ENCODE measurements at places on chromosomes 2 and 18.

GRCh38 chr2:12597610-12598009 is 119.1 kb upstream of the TRIB2 start:
- DNase-seq: no peak

DNA sequence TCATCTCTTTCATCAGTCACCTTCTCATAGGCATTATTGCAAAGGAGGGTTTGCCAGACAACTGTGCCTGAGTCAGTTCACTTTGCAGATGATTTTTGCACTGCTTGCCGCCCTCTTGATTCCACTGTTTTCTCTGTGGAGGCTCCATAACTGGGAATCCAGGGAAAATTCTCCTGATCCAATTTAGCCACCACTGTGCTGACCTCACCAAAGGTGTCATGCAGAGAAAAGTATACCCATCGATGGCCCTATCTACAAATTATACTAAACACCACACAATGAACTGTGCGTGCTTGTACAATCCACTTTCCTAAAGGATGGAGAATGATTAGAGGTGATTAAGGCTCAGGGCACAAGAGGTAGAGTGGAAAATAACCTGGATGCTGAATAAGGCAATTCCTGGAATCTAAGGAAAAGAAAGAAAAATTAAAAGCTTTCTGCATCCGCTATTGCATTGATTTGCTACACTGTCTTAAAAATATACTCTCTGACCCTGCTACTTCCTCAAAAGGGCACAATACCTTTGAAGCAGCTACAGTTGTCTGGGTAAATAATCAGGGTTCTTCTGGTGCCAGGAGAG is 409.4 kb downstream of the RIT2 start:
- DNase-seq: no peak

GRCh38 chr2:222739939-222740338 is 68.5 kb downstream of the MOGAT1 start:
- no peak for DNase-seq

- DNase-seq: no peak
Observed at GRCh38 chr2:100242476-100242875, 79.8 kb downstream of the LONRF2 start.

GRCh38 chr18:58533766-58534165 is 95.1 kb downstream of the ALPK2 start:
- no peak for DNase-seq

- no peak for DNase-seq
Observed at GRCh38 chr18:56188529-56189275, 449.7 kb downstream of the TXNL1 start.

- DNase-seq: no peak
Observed at GRCh38 chr2:6876309-6876708, 1.3 kb upstream of the RSAD2 start.

DNA sequence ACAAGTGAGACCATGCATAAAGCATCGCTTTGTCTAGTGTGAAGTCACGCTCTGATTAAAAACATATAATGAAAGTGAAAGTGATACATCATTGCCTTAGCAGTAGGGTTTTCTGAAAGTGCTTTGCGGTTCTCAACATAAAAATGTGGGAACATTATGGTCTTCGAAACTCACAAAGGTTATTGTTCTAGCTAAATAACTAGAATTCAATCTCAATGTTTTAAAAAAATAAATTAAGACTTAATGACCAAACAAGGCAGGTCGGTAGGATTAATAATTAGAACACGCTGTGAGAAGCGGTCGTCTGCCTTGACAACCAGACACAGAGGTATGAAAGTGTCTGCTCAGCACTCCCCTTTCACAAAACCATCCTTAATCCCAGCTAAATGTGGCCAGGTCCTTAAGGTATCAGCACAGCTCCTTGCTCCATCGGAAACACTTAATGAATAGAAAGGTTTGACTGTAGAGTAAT is 42.2 kb downstream of the KLHL14 start:
- no peak for DNase-seq

DNA sequence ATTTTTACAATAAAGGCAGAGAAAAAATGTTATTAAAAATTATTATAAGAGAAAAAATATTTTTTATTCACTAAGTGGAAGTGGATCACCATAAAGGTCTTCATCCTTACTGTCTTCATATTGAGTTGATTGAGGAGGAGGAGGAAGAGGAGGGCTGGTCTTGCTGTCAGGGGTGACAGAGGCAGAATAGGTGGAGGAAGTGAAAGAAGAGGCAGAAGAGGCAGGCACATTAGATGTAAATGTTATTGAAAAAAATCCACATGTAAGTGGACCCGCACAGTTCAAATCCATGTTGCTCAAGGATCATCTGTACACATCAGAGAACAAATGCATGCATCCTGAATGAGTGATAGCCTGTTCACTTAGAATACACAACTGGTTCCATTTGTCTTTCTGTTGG is 6.4 kb upstream of the SPATS2L start:
- DNase-seq: no peak

DNA sequence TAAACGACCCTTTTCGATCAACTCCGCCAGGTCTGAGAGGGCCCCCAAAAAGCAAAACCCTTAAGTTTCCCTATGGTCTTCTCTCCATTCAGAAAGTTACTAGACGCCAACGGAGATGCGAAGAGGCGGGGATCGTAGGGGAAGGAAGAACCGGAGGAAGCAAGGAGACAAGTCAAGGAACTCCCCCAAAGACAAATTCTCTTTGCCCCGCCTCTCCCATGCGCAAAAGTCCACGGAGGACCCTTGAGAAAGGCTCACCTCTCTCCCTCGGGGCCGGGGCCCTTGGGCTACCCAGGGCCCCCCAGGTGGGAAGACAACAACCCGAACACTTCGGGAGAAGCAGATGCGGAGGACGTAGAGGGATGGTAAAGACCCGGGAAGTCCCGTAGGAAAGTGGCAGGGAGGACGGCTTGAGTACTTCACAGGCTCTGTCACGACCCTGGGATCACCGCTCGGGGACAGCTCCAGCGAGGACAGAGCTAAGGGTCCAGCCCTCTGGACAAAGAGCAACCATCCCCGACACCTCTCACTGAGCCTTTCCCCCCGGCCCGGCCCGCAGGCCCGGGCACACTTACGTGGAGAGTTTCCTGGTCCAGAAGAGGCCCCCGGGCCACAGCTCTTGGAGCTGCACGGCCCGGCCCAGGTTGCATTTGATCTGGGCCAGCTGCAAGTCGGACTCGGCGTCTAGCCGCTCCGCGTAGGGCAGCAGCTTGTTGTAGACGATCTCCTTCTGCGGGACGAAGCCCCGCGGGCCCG is 647 bp downstream of the PSME4 start:
- no peak for DNase-seq

- DNase-seq: no peak
Observed at GRCh38 chr2:191653667-191654391, 24.1 kb upstream of the NABP1 start.

GRCh38 chr2:102837626-102838198 is 75.9 kb downstream of the TMEM182 start:
- no peak for DNase-seq

DNA sequence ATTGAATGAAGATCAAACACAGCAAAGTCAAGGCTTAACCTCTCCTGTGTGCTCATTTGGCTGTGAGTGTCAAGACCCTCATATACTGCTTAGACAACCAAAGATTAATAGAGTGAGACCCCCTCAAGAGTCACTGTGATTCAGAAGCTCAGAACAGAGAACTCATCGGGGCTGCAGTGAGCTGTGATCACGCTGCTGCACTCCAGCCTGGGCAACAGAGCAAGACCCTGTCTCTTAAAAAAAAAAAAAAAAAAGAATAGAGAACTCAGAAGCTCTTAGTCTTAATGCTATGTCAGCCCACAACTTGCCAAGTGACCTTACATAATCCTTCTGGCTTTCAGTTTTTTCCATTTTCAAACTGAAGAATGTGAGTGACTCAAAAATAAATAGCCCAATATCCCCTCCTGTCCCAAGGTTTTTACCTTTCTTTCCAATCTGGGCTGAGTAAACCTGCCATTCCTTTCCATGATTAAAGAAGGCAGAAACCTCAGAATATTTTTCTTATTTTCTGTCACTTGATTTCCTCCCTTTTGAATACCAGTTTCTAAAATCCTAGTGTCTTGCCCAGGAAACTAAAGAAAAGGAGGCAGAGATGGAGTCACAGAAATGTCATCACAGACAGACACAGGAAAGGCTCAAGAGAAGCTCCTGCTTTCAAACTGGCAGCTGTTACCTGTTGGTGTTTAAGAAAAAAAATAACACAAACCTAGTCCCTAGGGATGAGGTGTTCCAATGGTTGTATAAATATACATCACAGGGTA is 102.4 kb downstream of the CACNB4 start:
- no peak for DNase-seq

- no peak for DNase-seq
Observed at GRCh38 chr18:56861244-56861643, 210.1 kb downstream of the WDR7 start.

DNA sequence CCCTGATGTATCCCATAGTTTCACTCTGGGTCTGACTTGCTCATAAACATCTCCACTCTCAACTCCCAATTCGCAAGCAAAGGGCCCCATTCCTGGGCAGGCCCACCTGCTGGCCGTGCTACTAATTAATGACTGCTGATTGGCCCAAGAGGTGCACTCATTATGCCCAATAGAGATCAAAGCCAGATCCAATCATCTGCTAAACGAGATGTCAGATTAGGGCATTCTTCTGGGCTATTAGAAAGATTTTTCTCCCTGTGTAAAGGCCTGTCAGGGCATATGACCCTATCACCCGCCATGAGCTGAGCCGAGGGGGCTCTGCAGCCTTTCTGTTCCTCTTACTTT is 103.4 kb upstream of the HAAO start:
- DNase-seq: no peak

- no peak for DNase-seq
Observed at GRCh38 chr18:7677001-7677400, 109.9 kb downstream of the PTPRM start.

DNA sequence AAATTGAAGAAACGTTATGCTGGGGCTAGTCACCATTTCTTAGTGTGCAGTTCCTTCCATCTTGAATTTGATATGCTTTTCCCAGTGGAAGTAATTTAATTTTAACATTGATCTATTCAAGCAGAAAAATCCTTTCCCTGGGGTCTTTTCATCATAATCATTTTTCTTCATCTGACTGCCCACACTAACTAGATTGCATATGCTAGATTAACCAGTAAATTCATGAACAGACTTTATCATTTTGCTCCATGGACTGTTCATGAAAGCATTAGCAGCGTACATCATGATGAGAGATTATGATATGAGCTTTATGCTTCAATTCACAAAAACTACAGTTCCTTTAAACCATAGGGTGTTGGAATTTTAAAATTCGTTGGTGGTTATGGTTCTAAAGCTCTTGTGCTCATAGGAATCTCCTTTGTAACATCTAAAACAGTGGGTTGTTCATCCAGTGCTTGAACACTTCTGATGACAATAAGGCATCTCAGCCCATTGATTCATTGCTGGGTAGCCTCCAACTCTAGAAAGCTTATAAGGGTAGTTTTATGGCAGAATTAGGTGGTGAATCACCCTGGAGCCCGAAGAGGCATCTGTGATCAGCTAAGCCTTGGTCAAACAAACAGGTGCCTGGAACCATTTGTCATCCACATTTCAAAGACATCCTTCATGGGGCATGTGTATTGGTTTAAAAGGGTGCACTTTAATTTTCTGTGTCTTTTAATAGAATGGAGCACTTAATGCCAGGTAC is 77.2 kb upstream of the NDUFV2 start:
- no peak for DNase-seq

GRCh38 chr2:201798252-201798913 is 8.0 kb upstream of the CDK15 start:
- DNase-seq: no peak

DNA sequence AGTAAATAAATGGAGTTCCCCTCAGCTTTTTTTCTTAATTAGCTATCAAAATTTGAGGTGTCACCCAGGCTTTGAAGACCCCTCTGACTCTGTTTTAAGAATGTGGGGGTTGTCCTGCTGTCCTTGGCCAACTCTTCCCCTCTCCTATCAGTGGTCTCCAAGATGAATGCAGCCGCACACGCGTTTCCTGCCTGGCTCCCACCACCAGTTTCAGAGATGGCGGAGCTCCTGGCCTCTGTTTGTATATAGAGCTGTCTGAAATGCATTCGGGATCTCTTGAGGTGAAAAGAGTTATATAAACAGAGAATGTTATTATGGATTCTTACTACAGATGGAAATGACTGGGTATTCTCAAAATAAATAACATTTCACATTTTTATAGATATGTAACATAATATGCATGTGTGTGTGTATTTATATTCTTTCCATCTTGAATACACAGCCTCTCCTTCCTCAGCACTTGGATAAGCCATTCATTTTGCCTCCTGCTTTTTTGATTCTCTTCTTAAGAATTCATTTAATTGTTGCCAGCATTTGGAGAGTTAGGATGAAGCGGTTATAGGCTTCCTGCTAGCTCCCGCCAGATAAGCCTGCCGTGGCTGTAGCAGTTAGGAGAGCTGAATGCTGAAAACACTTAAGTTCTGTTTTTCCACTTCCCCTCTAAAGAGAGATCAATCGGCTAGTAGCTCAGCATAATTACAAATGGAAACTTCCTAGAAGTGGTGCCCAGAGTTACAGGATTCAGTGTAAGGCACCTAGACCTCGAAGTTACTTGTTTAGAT is 659.3 kb upstream of the FANCL start:
- no peak for DNase-seq
